ENCODE measurements at places on chromosomes 7 and 10.

GRCh38 chr10:107546284-107546683, 381.8 kb upstream of the SORCS1 start:
- DNase-seq = no peak

- DNase-seq = no peak
Observed at GRCh38 chr7:2038931-2039728, 193.6 kb downstream of the MAD1L1 start.

GRCh38 chr10:125494651-125495239, 188.2 kb downstream of the TEX36 start:
- no peak for DNase-seq

GRCh38 chr10:36469585-36469984, 655.8 kb upstream of the ANKRD30A start:
- DNase-seq = no peak

GRCh38 chr10:31706464-31707092, 222.1 kb downstream of the ARHGAP12 start:
- DNase-seq = no peak

GRCh38 chr10:102457591-102458150, 6.3 kb upstream of the C10orf95 start:
- no peak for DNase-seq

All from NCI-H748 treated with DMSO at 0.1 percent for 48 hours (cell line).